ENCODE measurements at places on chromosomes 4 and X. TPM values are rescaled to one million over a fixed set of nuclear protein-coding genes. Genes with fewer than 3 reads are reported as not detected.
A peak's percentile ranks its signal among the peaks of the same experiment; 100 is the strongest.

DNA sequence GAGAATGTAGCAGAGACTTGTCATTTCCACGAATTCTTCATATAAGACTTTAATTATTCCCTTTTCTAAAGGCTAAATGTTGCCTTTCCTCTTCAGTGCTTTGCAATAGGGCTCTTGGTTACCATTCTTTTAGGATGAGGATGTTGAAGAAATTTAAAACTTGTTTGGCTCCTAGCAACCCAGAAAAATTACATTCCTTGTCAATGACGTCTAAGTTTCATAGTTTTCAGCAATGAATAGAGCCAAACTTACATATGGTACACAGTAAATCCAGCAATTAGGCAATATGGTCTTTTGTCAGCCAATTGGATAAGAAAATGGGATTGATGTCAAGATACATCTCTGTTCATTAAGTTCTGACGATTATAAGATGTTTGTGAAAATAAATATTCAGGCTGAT is 1639.6 kb upstream of the PCDH10 start:
- no peak for DNase-seq

DNA sequence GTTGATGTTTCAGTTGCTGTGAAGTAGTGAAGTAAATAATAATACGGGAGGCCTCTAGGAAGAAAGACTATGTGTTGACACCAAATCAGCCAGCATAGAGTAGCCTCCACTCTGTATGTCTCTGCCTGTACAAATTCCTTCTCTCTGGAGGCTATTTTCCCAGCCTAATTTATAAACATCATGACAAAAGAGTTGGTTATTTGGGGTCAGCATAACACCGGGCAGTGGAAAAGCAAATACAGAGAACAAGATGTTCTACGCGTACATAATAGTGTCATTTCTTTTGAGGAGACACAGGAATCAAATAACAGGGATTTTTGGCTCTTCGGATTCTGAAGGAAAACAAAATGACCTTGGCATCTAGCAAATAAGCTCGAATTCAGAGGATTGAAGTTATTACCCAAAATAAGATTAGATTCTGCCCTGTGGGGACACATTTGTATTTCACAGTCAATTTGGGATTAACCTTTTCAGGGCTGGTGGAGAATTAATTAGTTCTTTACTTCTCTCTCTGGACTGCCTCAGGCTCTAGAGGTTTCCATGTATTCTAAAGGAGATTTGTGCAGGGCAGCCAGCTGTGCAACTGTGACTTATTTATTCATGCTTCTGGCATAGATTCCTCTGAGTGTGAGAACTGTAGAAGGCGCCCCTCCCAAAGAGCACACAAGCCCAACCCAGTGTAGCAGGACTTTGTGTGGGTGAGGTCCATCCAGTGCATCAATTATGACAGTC is 14.1 kb upstream of the SYTL4 start:
- peak; percentile 29 for DNase-seq

Gene PRKG2
- total RNA-seq, result not detected

Gene RTL9
- 0.40 TPM for total RNA-seq

Gene MTMR8
- total RNA-seq, result 5.3 TPM

All from uterus (tissue), 4 donors.